Spinal cord (tissue), 10 donors: ENCODE measurements at places on chromosomes 4 and X. TPM values are rescaled to one million over a fixed set of nuclear protein-coding genes. Genes with fewer than 3 reads are reported as not detected.

The DCAF12L2 gene
- polyA plus RNA-seq: 8.3 TPM

The NEXMIF gene
- polyA plus RNA-seq: 10.0 TPM

The PCDH18 gene
- polyA plus RNA-seq: 29.7 TPM

The TMEM35A gene
- polyA plus RNA-seq: 132 TPM

The MTM1 gene
- 16.4 TPM for polyA plus RNA-seq

The SULT1B1 gene
- polyA plus RNA-seq: 1.4 TPM

The CXCL11 gene
- not detected for polyA plus RNA-seq

The UGT8 gene
- polyA plus RNA-seq: 135 TPM

The HTRA3 gene
- 12.2 TPM for polyA plus RNA-seq

The MTNR1A gene
- 1.2 TPM for polyA plus RNA-seq

The KLHL34 gene
- polyA plus RNA-seq: 0.65 TPM

The CLNK gene
- 0.13 TPM for polyA plus RNA-seq

The GUCY1B1 gene
- polyA plus RNA-seq: 47.2 TPM

The FRG2 gene
- polyA plus RNA-seq: not detected

The CCDC110 gene
- 3.1 TPM for polyA plus RNA-seq

The UGT2B15 gene
- not detected for polyA plus RNA-seq

The EIF2S3 gene
- 100 TPM for polyA plus RNA-seq

The RAB9B gene
- polyA plus RNA-seq: 24.5 TPM

The MAGEA2B gene
- polyA plus RNA-seq: not detected

The MAML3 gene
- polyA plus RNA-seq: 10.0 TPM

The SAGE1 gene
- polyA plus RNA-seq: not detected

The MGARP gene
- 1.2 TPM for polyA plus RNA-seq

The MUC7 gene
- polyA plus RNA-seq: not detected

The NLRP2B gene
- 0.13 TPM for polyA plus RNA-seq

The RTL3 gene
- not detected for polyA plus RNA-seq

The HS6ST2 gene
- 54.3 TPM for polyA plus RNA-seq

The EVC gene
- polyA plus RNA-seq: 10.0 TPM
